Inflammatory macrophage (primary cell): ENCODE measurements at places on chromosomes 7 and 10.

DNA sequence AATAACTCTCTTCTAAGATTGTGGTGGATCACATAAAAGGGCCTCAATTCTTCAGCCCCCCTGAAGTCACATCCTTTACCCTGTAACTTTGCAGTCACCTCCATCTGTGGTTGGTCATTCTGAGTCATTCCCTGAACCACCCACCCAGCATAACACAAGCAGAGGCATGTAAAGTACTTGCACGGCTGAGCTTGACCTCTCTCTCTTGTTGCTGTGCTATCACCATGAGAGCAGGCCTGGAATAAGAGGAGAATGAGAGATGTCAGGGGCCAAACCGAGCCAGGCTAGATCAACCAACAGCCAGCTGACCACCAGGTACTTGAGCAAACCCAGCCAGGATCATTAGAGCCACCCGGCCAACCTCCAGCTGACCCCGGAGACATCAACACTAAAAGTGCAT is 13.5 kb upstream of the STK17A start:
- peak; percentile 59 for DNase-seq

GRCh38 chr7:121621937-121622336 is 225.8 kb upstream of the FAM3C start:
- no peak for DNase-seq

DNA sequence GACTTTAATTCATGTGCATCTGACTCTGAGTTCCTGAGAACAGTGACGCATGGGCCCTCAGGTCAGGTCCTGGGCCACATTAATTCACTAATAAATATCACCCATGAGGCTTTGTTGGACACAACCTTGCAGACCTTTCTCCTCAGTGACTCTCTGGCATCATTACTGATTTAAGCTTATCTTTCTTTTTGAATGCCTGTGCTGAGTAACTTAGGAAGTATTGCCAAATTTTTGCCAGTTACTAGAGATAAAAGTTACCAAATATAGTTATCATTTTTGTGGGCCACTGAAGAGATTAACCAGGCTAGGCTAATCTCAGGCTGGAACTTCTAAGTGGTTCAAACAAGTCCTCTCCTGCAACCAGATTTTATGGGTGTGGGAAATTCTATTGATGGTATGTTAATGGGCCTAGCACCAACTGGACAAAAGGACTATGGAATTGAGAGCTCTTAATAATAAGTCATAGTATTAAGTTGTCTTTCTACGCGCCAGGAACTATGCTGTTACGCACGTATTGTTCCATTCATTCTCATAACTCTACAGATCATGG is 28.8 kb upstream of the PRTFDC1 start:
- no peak for DNase-seq

DNA sequence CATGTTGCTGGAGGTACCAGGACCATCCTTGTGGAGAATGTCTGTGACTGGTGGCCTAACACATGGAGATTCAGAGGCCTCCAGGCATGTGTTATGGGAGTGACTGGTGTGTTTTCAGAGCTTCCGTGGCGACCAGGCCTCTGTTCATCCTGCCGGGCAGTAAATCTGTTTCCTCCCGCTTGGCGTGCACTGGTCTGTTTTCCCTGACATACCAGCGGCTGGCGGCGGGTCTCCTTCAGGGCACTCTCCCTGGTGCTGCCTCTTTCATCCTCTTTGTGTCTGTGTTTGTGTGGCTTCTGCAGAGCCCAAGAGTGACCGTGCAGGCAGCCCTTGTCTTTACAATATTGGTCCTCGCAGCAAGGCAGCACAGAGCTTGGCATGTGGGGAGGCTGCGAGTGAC is 385.1 kb upstream of the MKI67 start:
- no peak for DNase-seq

GRCh38 chr7:4091767-4092166 is 590.3 kb upstream of the FOXK1 start:
- DNase-seq, result no peak

GRCh38 chr10:129513312-129513711 is 46.3 kb downstream of the MGMT start:
- no peak for DNase-seq
